ENCODE measurements at places on chromosomes 7 and 10.

- DNase-seq, result no peak
Observed at GRCh38 chr7:157555313-157555712, 218.5 kb downstream of the DNAJB6 start.

- DNase-seq, result no peak
Observed at GRCh38 chr7:106285855-106286492, 1.2 kb upstream of the NAMPT start.

- no peak for DNase-seq
Observed at GRCh38 chr7:113308399-113308798, 190.0 kb upstream of the SMIM30 start.

- no peak for DNase-seq
Observed at GRCh38 chr7:67773081-67773480, 776.4 kb downstream of the TYW1 start.

DNA sequence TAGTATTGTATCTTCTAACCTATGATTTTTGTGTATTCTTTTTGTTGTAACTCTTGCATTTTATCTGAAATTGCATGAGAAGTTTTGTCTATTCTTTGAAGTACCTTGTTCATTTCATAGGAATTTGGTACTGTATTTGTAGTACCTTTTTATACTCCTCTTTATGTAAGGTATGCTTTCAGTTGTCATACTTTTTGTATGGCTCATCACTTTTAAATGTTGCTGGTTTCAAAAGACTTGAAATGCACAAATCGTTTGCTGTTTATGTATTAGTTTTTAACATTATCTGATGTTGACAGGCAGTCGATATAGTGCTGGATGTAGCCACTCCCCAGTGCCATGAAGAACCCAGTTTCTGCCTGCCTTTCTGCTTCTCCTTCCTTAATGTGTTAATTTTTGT is 158.1 kb downstream of the SDK1 start:
- no peak for DNase-seq

GRCh38 chr10:118472415-118473304 is 122.8 kb downstream of the PRLHR start:
- DNase-seq, result no peak

GRCh38 chr7:1360521-1360971 is 98.7 kb downstream of the MICALL2 start:
- DNase-seq, result no peak
